A549 treated with GW870086 at 1 μM for 4 hours (cell line): ENCODE measurements at places on chromosomes 4 and X. TPM values are rescaled to one million over a fixed set of nuclear protein-coding genes. Genes with fewer than 3 reads are reported as not detected.

Gene PABPC5
- total RNA-seq, result 0.08 TPM in 1 of 5 replicates, not detected in the others

Gene HPRT1
- total RNA-seq, result 95.6 to 116 TPM (median 109 TPM) in 5 replicates

Gene AADAT
- 7.0 to 9.7 TPM (median 8.6 TPM) in 5 replicates for total RNA-seq

Gene FAM53A
- 0.87 to 1.5 TPM (median 1.1 TPM) in 5 replicates for total RNA-seq

Gene UGT2B11
- 0.08 to 0.21 TPM (median 0.14 TPM) in 4 of 5 replicates, not detected in the other for total RNA-seq

Gene SYTL5
- 0.24 to 0.46 TPM (median 0.38 TPM) in 5 replicates for total RNA-seq

Gene DUX4
- not detected in 5 replicates for total RNA-seq

Gene NPY2R
- total RNA-seq, result 0.03 TPM in 2 of 5 replicates, not detected in the others

Gene KIAA1210
- total RNA-seq, result not detected in 5 replicates

Gene TLR10
- total RNA-seq, result 0.03 TPM in 1 of 5 replicates, not detected in the others

Gene PDE6B
- not detected in 5 replicates for total RNA-seq

Gene NDST3
- not detected in 5 replicates for total RNA-seq

Gene PDLIM3
- 0.12 to 0.73 TPM (median 0.29 TPM) in 4 of 5 replicates, not detected in the other for total RNA-seq

Gene PLK4
- 11.0 to 16.1 TPM (median 15.5 TPM) in 5 replicates for total RNA-seq

Gene NRK
- not detected in 5 replicates for total RNA-seq

Gene CTSO
- 0.54 to 1.2 TPM (median 0.85 TPM) in 5 replicates for total RNA-seq

Gene FAM47A
- total RNA-seq, result not detected in 5 replicates

Gene ADRA2C
- total RNA-seq, result 6.2 to 10.9 TPM (median 10.3 TPM) in 5 replicates

Gene PAGE5
- total RNA-seq, result not detected in 5 replicates

Gene SLC16A2
- 20.1 to 23.8 TPM (median 22.7 TPM) in 5 replicates for total RNA-seq

Gene GPR119
- total RNA-seq, result not detected in 5 replicates

Gene SLC49A3
- 0.08 to 0.39 TPM (median 0.14 TPM) in 4 of 5 replicates, not detected in the other for total RNA-seq

Gene ERAS
- total RNA-seq, result 0.20 TPM in 1 of 5 replicates, not detected in the others

Gene VGLL1
- not detected in 5 replicates for total RNA-seq

Gene FGB
- 15.9 to 26.1 TPM (median 17.6 TPM) in 5 replicates for total RNA-seq

Gene PPEF2
- total RNA-seq, result not detected in 5 replicates

Gene CD38
- total RNA-seq, result 10.7 to 16.7 TPM (median 13.9 TPM) in 5 replicates

Gene BMX
- total RNA-seq, result not detected in 5 replicates

Gene CHST7
- total RNA-seq, result 24.4 to 36.1 TPM (median 32.9 TPM) in 5 replicates

Gene PAGE1
- 0.29 TPM in 1 of 5 replicates, not detected in the others for total RNA-seq

Gene FHIP1A
- 0.08 to 0.42 TPM (median 0.16 TPM) in 5 replicates for total RNA-seq

Gene GABRE
- total RNA-seq, result 19.7 to 27.3 TPM (median 26.2 TPM) in 5 replicates

Gene RNF150
- total RNA-seq, result 0.13 to 0.42 TPM (median 0.30 TPM) in 5 replicates

Gene AFM
- not detected in 5 replicates for total RNA-seq

Gene PDCL2
- total RNA-seq, result not detected in 5 replicates

Gene FGD1
- 4.8 to 7.7 TPM (median 6.6 TPM) in 5 replicates for total RNA-seq
